ENCODE measurements at places on chromosomes 4 and X. TPM values are rescaled to one million over a fixed set of nuclear protein-coding genes. Genes with fewer than 3 reads are reported as not detected.
A peak's percentile ranks its signal among the peaks of the same experiment; 100 is the strongest.

CITED1 gene
- 1.6 TPM for total RNA-seq

DNA sequence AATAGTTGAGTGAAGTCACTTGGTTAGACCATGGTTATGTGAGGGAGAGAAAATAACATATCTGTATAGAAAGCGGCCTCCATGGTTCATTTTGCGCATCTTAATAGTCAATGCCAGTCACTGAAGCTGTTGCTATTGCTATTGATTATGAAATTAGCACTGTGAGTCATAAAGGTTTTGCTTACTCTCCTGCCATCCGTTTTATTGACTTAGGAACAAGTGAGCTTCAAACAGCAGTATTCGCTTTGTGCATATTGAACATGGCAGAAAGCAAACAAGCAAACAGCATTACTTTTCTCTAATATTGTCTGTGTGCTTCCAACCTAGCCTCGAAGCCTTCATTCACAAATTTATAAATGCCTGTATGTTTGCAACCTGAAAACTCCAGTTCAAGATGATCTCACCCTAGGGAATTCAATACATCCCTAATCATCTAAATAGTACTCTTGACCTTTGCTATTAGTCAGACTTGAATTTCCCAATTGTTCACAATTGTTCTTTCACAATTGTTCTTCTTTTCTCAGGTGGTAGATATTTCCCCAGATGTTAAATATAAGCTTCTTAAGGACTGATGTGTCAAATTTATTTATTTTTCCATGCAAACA lies 55.9 kb upstream of the GABRA2 start:
- no peak for DNase-seq

HTR2C gene
- 1.1 TPM for total RNA-seq

GRCh38 chr4:106160560-106160959 lies 155.4 kb downstream of the TBCK start:
- DNase-seq = no peak

CXorf65 gene
- not detected for total RNA-seq

- DNase-seq = no peak
Observed at GRCh38 chr4:124803641-124804040, 91.1 kb upstream of the ANKRD50 start.

DNA sequence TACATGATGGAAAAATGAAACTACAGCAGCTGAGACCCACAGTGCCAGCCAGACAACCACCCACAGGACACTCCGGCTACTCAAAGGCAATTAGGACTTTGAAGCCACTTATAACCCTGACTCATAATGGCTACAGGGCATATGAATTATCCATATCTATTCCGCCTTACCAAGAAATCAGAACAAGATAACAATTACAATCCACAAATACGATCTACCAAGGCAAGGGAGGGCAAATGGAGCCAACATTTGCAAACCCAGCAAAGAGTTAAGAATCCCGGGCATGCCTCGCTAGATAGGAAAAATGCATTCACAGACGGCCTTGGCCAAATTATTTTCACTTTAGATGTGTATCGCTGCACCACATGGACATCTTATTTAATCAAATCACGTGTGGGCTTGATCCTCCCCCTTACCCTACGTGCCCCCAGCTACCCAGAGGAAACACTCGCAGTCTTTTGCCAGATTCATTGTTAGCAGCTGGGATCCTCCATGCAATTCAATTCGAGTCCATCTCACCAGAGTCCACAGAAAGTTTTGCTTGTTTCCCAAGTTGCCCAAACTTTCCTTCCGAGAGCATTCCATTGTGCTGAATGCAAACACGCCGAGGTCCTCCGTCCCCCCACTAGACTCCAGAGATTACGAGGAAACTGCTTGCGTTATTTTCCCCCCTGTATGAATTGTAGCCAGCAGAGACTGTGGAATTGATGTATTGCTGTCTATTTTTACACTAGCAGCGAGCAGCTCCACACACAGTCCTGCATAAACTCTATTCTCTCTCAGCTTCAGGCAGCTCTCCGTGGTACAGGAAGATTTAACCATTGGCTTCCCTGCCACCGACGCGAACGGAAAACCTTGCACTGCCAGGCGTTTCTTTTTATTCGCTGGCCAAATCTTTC lies 1.2 kb downstream of the PPARGC1A start:
- no peak for DNase-seq

TENM3 gene
- 106 TPM for total RNA-seq

- no peak for DNase-seq
Observed at GRCh38 chr4:102553982-102554381, 52.8 kb downstream of the NFKB1 start.

DNA sequence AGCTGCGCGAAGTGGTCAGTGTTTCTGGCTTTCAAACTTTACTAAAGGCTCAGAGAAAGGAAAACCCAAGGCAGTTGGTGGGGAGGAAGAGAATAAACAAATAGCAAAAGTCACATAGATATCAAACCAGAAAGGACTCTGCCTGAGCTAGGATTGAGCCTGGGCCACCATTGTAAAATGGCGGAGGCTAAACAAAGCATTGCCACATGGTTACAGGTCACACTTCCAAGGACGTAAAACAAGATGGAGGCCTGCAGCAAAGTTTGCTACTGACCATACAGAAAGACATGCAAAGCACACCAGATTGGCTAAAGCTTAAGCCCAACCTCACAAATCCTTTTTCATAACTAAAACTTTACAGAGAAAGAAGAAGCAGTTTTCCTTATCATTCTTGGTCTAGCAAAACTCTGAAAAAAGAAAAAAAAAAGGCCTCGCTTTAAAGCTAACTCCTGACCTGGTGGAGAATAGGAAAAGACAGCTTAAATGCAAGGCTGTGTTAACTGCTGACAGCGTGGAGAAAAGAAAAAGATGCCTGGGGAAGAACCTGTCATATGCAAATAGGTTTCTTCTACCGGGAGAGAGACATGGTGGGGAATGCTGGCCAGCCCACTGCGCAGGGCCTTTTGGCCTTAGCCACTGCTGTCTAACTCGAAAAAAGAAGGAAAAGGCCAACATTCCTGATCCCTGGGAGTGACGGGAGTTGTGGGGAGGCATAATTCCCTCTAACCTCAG lies 81.8 kb upstream of the SMARCA5 start:
- no peak for DNase-seq

DNA sequence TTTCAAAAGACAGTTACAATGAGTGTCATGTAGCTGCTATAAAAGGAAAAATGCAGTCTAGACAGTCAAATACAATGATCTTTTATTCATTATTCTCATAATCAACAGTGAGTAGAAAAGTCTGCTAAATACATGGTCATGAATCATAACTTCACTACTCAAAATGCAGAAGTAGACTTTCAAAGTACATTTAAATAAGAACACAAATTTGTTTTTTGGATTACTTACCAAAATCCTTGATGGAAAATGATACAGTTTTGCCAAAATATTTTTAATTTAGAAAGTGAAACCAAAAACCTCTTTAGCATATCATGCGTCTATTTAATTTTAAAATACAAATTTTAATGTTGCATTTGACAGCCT lies 4.9 kb downstream of the ACSL4 start:
- no peak for DNase-seq

- DNase-seq = no peak
Observed at GRCh38 chr4:75584067-75584466, 28.2 kb downstream of the ODAPH start.

DNA sequence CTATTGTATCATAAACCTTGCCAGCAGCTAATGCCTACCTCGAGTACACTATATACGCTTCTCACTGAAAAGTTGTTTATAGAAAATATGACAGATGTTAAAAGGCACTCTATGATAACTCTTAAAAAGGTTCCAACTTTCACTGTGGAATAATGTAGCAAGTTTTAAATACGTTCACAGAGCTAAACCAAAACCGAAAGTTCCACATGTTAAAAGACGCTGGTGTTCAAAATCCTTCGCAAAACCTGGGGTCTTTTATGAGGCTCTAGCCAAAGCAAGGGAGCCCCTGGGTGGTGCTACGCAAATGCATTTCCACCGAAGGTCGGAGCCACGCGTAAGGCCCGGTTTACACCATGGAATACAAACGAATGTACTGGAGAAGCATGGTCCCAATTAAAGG lies 103.7 kb upstream of the TENM3 start:
- no peak for DNase-seq

SATL1 gene
- 0.72 TPM for total RNA-seq

- DNase-seq = no peak
Observed at GRCh38 chrX:49725401-49725800, 29.6 kb upstream of the PAGE1 start.

GRCh38 chr4:187883836-187884475 lies 111.6 kb upstream of the ZFP42 start:
- DNase-seq = no peak

DNA sequence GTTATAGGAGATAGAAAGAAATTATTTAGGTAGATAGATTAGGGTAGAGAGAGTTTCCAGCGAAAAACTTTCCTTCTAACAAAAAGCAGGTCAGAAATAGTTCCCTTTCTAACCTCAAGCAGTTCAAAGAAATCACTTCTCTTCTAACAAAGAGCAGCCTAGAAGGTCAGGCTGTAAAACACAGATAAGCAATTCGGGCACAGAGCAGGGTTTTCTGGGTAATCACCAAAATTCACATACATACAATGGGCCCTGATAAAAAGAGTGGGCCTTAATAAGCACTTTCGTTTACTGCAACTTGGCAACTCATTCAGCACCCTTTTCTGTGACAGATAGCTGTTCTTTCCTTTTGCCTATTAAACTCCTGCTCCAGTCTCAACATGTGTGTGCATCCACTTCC lies 13.4 kb upstream of the NAF1 start:
- DNase-seq = no peak

DNA sequence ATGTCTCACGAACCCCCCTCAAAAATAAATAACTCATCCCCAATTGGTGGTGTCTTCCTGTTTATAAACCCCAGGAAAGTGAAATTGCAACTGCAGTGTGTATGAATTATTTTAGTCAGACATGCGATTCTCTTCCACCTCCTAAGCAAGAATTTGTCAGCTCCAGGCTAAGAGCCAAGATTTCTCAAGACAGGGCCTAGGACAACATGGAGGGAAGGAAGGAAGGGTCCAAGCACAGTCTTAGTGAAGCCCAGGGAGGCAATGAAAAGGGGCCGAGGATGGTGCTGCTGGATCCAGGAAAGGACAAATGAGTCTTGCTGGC lies 20.0 kb downstream of the SH3KBP1 start:
- DNase-seq = no peak

DNA sequence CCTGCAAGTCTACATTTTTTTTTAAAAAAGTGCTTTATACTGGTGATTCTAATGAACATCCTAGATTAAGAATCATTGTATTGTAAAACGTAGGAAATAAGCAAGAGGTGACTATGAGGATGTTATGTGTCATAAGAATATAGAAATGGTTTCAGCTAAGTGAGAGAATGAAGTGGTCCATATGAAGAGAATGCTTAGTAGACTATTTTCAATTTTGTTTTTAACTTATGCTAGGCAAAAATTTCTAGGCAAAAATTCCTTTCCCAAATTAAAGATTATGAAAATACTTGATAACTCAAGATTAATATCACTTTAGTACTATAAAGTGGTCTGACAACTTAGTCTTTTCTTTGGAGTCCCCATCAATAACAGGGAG lies 825 bp downstream of the DYNLT3 start:
- no peak for DNase-seq

RPS6KA6 gene
- total RNA-seq = 12.4 TPM

MAGEC3 gene
- 0.16 TPM for total RNA-seq

GRCh38 chrX:1167466-1167865 lies 45.0 kb downstream of the CRLF2 start:
- DNase-seq = no peak

GRCh38 chrX:9114245-9114644 lies 80.3 kb upstream of the FAM9B start:
- no peak for DNase-seq

DNA sequence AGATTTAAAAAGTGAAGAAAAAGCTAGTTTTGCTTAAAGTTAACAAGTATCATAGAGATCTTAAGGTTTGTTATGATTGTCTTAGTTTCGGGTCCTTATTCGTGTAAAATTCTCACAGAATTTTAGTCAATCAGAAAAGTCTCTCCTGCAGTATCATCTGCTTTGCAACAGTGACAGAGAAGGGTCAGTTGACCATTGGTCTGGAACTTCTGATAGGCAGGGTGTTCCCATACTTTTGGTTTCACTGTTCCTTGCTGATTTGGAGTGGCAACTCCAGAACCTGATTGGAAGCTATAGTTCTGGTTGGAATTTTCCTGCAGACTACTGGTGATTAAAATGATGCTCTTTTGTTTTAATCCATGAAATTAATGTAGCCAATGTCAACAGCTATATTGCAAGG lies 1.8 kb downstream of the IL15 start:
- DNase-seq = no peak

DNA sequence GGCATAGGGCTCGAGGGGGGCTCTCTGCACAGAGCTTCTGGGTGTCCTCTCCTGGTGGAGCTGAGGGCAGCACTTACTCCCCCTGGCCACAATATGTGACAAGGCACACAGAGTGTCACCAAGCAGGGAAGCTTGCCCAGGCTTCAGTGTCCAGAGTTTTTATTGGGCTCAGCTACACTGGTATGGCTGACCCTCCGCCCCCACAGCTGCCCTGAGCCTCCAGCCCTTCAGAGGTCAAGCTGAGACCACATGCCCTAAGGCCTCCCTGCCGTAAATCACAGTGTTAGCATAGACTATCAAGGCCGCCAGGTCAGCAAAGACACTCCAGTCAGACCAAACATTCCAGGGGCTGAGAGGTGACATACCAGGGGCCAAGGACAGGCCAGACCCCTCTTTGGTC lies 59.0 kb downstream of the EVC start:
- peak; percentile 29 for DNase-seq

GRCh38 chr4:143215873-143216272 lies 31.2 kb downstream of the USP38 start:
- no peak for DNase-seq

ARR3 gene
- total RNA-seq = not detected

- DNase-seq = no peak
Observed at GRCh38 chrX:71301195-71301924, at the start of gene ITGB1BP2. TSS of gene ITGB1BP2 (plus strand) at chrX:71301750. CDS start at chrX:71301807, 57 bp downstream.

S100G gene
- total RNA-seq = not detected

G3BP2 gene
- 178 TPM for total RNA-seq

DNA sequence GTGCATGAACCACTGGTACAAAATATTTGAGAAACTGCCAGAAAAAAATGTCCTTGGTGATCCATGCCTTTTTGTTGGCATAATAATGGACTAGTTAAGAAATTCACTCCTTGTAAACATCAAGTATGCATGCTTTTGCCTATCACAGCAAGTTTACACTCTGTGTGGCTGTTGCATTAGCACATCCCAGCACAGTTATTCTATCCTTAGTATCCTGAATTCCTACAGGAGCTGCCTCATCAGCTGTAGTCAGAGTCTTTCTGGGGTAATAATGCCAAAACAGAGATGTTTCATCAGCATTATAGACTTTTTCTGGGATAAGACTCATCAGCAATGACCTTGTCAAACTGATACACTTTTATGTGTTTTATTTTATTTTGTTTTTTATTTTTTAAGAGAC lies 82.8 kb downstream of the CHIC2 start:
- no peak for DNase-seq

- no peak for DNase-seq
Observed at GRCh38 chr4:101183221-101183620, 164.1 kb downstream of the PPP3CA start.

GRCh38 chr4:891747-892146 lies 40.4 kb downstream of the GAK start:
- DNase-seq = no peak

GRCh38 chr4:26804925-26805324 lies 55.7 kb upstream of the STIM2 start:
- no peak for DNase-seq

- no peak for DNase-seq
Observed at GRCh38 chrX:1778817-1779216, 164.0 kb downstream of the ASMT start.
